DMS79 (cell line): ENCODE measurements at places on chromosomes 6 and 20.

GRCh38 chr20:19015351-19016139 lies 196.9 kb upstream of the SLC24A3 start:
- no peak for DNase-seq

- DNase-seq: no peak
These were observed 356 bp upstream of the IRAK1BP1 start for GRCh38 chr6:78867020-78867369.

- DNase-seq: peak; percentile 42
These were observed at the start of gene HELZ2 for GRCh38 chr20:63574156-63574828. Gene HELZ2 (minus strand): TSS chr20:63574239. CDS start chr20:63572385, 1,854 bp downstream.

DNA sequence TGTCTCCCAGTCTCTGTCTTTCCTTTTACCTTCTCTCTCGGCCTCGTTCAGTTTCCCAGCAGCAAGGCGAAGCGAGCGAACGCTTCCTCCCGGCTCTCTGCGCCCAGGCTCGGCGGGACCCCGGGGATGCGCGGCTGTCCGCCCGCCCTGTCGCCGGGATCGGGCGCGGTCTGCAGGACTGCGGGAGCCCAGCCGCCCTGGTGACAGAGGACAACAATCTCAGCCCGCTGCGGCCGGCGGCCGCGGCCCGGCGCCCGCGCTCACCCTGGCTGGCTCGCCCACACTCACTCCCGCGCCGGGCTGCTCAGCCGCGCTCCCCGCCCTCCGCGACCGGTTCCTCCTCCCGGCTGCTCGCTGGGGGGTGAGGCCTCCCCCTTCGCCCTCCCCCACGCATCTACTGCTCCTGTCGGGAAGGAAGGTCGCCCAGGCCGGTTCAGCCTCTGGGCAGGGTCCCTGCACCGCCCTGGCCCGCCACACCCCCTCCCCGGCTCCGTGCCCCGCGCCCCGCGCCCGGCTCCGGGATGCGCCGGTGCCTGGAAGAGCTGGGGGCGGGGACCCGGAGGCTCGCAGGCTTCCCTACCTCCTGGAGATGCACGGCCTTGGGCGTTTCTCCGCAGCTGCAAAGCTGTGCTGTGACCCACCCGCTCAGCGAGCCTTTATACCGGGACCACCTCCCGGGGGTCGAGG lies 410 bp downstream of the SYNE1 start:
- no peak for DNase-seq

DNA sequence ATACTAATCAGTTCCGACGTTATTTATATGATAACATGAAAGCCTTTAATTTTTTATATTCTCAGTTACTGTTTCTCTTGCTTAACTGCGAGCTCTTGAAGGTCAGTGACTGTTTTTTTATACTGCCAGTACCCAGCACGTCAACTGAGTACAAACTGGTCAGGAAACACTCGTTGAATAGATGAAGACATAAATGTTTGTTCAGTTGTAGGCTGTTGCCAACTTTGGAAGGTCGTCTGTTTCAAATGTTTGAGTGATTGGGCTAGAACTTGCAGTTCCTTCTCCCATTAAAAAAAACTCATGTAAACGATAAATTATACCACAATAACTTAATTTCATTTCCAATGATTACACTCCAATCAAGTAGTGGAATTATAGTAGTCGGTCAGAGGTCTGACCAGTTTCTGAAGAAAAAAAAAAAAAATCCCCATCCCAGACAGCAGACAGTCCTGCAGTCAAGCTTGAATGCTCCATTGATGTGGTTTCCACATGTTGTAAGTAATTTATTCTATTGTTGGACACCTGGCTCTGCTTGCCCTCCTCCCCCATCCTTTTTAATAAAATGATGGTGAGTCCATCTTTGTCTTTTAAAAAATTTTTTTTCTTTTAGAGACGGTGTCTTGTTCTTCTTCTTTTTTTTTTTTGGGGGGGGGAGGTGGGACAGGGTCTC lies 81.1 kb downstream of the SASH1 start:
- DNase-seq: no peak
